Stimulated activated CD8-positive, alpha-beta memory T cell treated with anti-CD3 and anti-CD28 coated beads, Interleukin-4, amount 100 ng/mL, for 1 hour (primary cell): ENCODE measurements at places on chromosomes 5 and 9.

GRCh38 chr9:84230355-84231145 lies 110.0 kb downstream of the SLC28A3 start:
- no peak for DNase-seq

- no peak for DNase-seq
Measured at GRCh38 chr9:114454652-114455051, 50.6 kb downstream of the WHRN start.

GRCh38 chr5:10030219-10030831 lies 219.4 kb downstream of the ATPSCKMT start:
- DNase-seq, result no peak

GRCh38 chr9:4510546-4511322 lies 20.5 kb downstream of the SLC1A1 start:
- DNase-seq, result no peak

DNA sequence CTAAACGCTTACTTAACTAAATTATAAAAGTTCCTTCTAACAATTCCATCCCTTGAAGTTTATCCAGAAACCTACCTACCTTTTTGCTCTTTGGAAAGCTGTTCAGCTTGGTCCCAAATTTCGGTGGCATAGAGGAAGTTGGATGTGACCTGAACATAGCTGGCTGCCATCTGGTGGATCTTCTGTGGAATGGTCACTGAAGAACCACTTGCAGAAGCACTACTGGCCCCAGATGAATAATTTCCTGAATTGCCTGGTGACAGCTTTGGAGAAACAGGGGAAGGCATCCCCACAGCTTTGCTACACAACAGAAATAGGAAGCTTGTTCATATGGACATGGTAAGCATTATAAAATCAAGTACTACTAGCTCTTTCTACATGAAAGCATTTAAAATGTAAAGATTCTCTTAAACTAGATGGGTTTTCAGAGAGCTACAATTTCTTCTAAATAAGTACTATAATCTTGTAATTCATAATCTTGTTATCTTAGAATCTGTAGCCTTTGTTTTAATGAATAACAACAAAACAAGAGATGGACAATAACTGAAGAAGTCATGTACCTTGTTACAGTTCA lies 9.9 kb downstream of the LEAP2 start:
- DNase-seq, result no peak

- DNase-seq, result no peak
Measured at GRCh38 chr9:120791161-120791560, 2.1 kb downstream of the FBXW2 start.

DNA sequence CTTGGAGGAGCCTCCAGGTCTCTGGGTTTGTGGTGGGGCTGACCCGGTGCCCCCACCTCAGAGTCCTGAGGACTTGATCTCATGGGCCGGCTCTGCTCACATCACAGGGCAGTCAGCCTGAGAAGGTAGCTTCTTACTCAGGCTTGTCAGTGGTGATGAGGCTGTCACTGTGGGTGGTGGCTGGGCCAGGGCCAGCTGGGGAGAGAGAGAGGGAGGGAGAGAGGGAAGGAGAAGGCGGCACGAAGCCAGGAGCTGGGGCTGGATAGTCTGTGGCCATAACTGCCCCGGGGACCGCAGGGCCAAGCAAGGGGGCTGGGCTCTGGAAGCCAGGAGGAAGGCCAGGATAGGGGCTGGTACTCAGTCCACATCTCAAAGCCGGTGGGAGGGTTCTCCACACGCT lies 6.5 kb downstream of the NTNG2 start:
- no peak for DNase-seq

DNA sequence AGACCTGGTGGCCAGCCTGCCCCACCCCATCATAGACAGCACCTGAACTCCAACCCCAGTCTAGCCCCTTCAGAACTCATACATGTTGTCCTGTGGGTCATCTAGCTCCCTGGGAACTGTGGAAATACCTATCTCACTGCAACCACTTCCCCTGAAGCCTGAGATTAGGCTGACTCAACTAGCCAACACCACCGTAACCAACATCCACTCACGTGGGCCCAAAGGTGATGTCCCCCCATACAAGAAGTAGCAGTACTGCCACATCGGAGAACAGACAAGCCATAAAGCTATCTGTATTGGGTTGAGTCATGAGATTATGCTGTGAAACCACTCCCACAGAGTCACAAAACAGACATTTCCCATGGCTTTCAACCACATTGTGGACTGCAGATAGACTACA lies 46.6 kb downstream of the OSMR start:
- DNase-seq, result no peak

GRCh38 chr5:141966275-141966962 lies 2.5 kb upstream of the RNF14 start:
- no peak for DNase-seq

DNA sequence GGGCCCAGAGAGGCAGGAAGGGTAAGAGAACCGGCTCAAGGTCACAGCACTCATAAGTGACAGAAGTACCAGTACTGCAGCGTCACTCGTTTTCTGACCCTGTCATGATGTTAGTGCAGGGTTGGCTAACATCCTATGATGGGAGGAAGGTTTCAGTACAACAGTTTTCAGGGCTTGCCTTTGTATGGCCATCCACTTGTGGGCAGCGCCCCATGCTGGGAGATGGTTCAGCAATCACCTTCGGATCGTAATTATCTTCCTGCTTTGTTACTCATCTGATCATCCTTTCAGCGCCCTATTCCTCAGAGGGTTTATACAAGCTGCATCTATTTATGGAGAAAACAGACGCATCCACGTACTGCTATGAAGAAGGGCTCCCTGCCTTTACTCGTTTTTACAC lies 2.4 kb downstream of the MAP1B start:
- DNase-seq, result no peak

- no peak for DNase-seq
Measured at GRCh38 chr5:126398791-126399190, 24.4 kb upstream of the GRAMD2B start.
